Thymus (tissue), 14 donors: ENCODE measurements at places on chromosomes 13 and 19. TPM values are rescaled to one million over a fixed set of nuclear protein-coding genes. Genes with fewer than 3 reads are reported as not detected.

DNA sequence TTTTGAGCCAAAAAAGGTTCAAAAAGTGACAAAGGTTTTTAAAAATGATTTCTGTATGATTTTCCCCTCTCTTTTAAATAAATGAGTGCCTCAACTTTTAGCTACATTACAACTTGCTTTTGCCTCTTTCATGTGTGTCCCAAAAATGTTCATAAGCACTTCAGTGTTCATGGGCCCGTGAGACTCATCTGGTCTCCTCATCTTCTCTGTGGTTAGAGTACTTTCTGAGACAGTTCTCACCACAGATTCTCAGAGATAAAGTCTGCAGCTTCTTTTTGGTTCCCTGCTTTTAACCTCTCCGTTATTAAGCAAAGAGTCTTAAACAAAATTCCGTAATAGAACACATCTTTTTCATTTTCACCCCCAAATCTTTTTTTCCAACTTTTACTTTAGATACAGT lies 156.9 kb downstream of the DLEU7 start:
- peak; percentile 77 for DNase-seq
- peaks cover 37% of the 10 kb centered on the region for H3K4me1 ChIP-seq
- H3K27ac ChIP-seq: peak overlapping the region; percentile 77
- H3K4me3 ChIP-seq: peak overlapping the region; percentile 14
- no peaks in the 10 kb centered on the region for H3K36me3 ChIP-seq

DNA sequence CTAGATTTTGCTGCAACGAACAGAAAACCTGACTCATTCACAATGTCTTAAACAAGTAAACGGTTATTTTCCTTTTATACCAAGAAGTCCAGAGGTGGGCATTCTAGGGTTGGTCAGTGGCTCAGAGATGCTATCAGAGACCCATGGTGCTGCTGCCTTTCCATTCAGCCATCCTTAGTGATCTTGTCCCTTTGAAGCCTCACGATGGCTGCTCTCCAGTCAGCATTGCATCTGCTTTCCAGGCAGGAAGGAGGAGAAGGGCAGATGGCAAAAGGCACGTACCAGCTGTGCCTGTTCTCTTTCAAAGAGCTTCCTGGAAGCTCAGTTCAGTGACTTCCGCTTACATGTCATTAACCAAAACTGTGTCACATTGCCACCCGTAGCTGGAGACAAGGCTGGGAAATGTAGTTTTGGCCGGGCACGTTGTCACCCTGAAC lies 30.1 kb downstream of the WDFY2 start:
- H3K4me1 ChIP-seq: peaks cover 5% of the 10 kb centered on the region
- peak; percentile 68 for DNase-seq
- peak overlapping the region; percentile 33 for H3K27ac ChIP-seq
- H3K36me3 ChIP-seq: no peaks in the 10 kb centered on the region

DNA sequence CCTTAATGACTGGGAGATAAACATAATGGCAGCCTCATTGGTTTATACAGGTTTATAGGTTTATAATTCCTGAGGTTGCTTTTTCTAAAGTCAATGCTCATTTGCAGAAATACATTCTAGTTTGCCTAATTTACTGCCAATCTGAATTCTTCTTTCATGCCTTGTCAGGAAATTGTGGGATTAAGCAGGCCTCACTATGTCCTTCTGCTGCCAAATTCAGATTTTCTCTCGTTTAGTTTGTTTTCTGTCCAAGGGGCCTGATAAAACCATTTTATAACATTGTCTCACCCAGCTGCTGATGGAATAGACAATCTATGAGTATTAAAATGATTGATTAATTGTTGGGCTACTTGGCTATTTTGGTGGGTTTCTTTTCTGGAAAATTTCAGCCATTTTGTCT lies 42.4 kb upstream of the OBI1 start:
- no peaks in the 10 kb centered on the region for H3K27me3 ChIP-seq
- H3K4me3 ChIP-seq: no peak overlapping the region
- no peak overlapping the region for H3K27ac ChIP-seq
- H3K36me3 ChIP-seq: no peaks in the 10 kb centered on the region

DNA sequence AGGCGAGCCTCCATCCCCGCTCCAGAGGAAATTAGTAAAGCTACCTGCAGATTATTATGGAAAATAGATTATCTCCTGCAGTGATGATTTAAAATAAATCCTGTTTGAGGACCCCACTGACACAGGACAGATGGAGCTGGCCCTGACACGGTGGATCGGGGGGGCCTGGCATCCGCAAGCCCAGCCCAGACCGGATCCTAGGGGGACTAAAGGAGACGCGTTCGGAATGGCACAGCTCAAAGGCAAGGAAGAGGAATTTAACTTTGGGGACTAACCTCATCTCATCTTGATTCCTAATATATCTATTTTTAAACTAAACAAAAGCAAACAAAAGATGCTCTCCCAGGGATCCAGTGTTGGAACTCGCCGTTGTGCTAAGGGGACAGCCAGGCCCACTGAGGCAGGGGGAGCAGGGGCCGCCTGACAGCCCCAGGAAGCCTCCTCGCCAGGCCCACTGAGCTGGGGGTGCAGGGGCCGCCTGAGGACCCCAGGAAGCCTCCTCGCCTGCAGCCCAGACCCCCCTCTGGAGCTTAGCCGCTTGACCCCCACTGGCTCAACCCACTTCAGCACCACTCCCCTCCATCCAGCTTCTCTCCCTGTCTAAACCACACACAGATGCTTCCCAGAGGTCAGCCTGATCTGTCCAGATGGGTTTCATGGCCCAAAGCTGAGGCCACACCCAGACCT lies 78.6 kb downstream of the SPACA7 start:
- H3K27me3 ChIP-seq: peaks cover 11% of the 10 kb centered on the region
- H3K27ac ChIP-seq: no peak overlapping the region
- H3K4me3 ChIP-seq: no peak overlapping the region
- DNase-seq: no peak
- H3K4me1 ChIP-seq: no peaks in the 10 kb centered on the region
- no peaks in the 10 kb centered on the region for H3K36me3 ChIP-seq

GRCh38 chr13:42623916-42624315 lies 50.0 kb downstream of the TNFSF11 start:
- no peaks in the 10 kb centered on the region for H3K4me1 ChIP-seq
- H3K36me3 ChIP-seq: no peaks in the 10 kb centered on the region
- H3K4me3 ChIP-seq: no peak overlapping the region
- peaks cover 2% of the 10 kb centered on the region for H3K27me3 ChIP-seq
- DNase-seq: no peak
- no peak overlapping the region for H3K27ac ChIP-seq

COMP gene
- 0.09 TPM for total RNA-seq

IRGQ gene
- 4.4 TPM for total RNA-seq

CYP2A6 gene
- 0.09 TPM for total RNA-seq

GRCh38 chr13:42152495-42152894 lies 104.0 kb downstream of the DGKH start:
- no peak overlapping the region for H3K27ac ChIP-seq
- no peaks in the 10 kb centered on the region for H3K27me3 ChIP-seq
- no peak overlapping the region for H3K4me3 ChIP-seq
- H3K4me1 ChIP-seq: peaks cover 7% of the 10 kb centered on the region
- H3K36me3 ChIP-seq: peaks cover 6% of the 10 kb centered on the region

DNA sequence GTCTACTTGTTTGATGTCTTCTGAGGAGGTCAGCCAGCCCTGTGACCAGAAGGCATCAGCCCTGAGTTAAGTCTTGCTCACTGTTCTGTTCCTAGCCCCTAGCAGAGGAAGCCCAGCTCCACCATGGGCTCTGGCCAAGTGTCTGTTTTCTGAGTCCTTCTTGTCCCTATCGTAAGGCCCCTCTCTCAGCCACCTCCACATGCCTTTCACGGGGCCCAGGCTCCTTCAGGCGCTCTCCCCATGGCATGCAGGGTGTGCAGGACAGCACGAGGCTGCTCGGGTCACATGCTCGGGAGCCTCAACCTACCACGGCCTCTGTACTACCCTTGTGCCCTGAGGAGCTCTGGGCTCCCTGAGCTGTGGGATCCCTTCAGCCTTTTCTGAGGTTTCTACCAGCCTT lies 47.8 kb upstream of the LATS2 start:
- no peak for DNase-seq
- no peaks in the 10 kb centered on the region for H3K27me3 ChIP-seq
- no peaks in the 10 kb centered on the region for H3K36me3 ChIP-seq
- no peaks in the 10 kb centered on the region for H3K4me1 ChIP-seq
- no peak overlapping the region for H3K4me3 ChIP-seq
- H3K27ac ChIP-seq: no peak overlapping the region

GRCh38 chr19:40136818-40137217 lies 46.1 kb upstream of the ZNF780A start:
- H3K27me3 ChIP-seq: no peaks in the 10 kb centered on the region
- H3K27ac ChIP-seq: no peak overlapping the region
- H3K4me1 ChIP-seq: no peaks in the 10 kb centered on the region

CGB7 gene
- 0.33 TPM for total RNA-seq

DNA sequence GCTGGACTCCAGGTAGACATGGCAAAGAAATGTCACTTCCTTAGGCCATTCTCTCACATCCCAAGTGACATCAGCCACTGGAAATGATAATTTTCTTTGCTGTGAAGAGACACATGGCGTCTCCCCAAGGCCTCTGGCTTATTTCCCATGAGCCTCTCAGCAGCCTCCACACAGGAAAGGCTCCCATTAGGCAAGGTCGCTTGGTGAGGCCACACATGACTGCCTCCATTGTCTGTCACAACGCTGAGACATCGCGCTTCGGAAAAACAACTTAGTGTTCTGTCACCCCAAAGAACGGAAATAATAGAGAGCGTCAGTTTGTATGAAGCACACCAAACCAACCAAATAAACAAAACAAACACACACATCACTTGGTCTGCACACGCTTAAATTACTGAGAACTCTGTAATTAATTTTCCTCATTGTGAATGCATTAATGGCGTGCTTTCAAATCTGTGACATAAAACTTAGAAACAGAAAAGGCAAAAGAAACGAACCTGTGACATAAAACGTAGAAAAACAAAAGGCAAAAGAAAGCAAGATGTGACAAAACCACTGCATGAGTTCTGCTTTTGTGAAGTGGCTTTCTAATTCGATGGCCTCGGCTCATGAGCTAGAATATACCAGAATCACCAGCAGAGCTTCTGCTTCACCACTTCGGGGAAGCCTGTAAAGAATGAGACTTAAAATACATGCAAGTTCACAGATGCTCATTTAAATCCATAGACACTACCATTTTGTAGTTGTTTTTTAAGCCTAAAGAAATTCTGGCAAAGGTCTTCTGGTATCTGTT lies 404.2 kb upstream of the SGCG start:
- DNase-seq: no peak
- no peaks in the 10 kb centered on the region for H3K4me1 ChIP-seq
- no peaks in the 10 kb centered on the region for H3K27me3 ChIP-seq
- H3K36me3 ChIP-seq: no peaks in the 10 kb centered on the region
- H3K27ac ChIP-seq: no peak overlapping the region

GRCh38 chr19:51185868-51186215 lies 39.0 kb upstream of the CD33 start:
- DNase-seq: no peak
- no peaks in the 10 kb centered on the region for H3K36me3 ChIP-seq
- H3K27me3 ChIP-seq: peaks cover 16% of the 10 kb centered on the region
- no peak overlapping the region for H3K27ac ChIP-seq

FUT1 gene
- total RNA-seq: 0.52 TPM

GRCh38 chr13:113951246-113951999 lies 22.5 kb downstream of the C13orf46 start:
- peaks cover 6% of the 10 kb centered on the region for H3K4me1 ChIP-seq
- DNase-seq: peak; percentile 21
- H3K4me3 ChIP-seq: no peak overlapping the region
- no peak overlapping the region for H3K27ac ChIP-seq

DNA sequence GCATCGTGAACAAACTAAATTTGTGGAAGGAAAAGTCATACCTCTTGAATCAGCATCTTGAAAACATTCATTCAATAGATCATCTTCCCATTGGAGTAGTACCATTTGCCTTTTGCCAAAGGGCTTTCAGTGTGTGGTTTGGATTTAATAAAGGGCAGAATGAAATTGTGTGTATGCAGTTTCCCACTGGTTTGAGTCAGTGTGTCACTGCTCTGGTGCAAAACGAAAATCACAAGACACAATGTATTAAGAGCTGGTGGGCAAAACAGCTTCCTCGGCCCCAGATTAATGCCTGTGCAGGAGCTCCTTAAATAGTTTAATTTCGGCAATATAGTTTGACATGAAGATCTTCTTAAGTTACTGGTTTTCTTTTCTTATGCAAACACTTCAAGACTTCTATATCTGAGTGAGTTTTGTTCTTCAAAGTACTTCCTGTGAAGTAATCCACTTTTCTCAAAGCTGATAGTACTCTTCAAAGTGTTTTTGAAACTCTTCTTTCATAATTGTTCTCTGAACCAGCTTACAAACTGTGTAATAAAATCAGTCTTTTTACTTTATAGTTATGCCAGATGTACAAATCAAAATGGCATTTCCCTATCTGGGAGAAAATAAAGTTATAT lies 32.1 kb downstream of the RASL11A start:
- H3K27ac ChIP-seq: no peak overlapping the region
- H3K36me3 ChIP-seq: no peaks in the 10 kb centered on the region
- no peak overlapping the region for H3K4me3 ChIP-seq
- DNase-seq: peak; percentile 11
- H3K4me1 ChIP-seq: no peaks in the 10 kb centered on the region

- no peaks in the 10 kb centered on the region for H3K36me3 ChIP-seq
- H3K4me1 ChIP-seq: no peaks in the 10 kb centered on the region
- H3K27ac ChIP-seq: no peak overlapping the region
- DNase-seq: no peak
- H3K4me3 ChIP-seq: no peak overlapping the region
These were observed 76.6 kb upstream of the POMP start for GRCh38 chr13:28582225-28582891.

GRCh38 chr13:33531484-33531883 lies 245.9 kb upstream of the STARD13 start:
- H3K36me3 ChIP-seq: no peaks in the 10 kb centered on the region
- H3K27me3 ChIP-seq: no peaks in the 10 kb centered on the region
- H3K4me1 ChIP-seq: no peaks in the 10 kb centered on the region
- no peak overlapping the region for H3K27ac ChIP-seq
- H3K4me3 ChIP-seq: no peak overlapping the region

GRCh38 chr13:90868321-90868920 lies 479.1 kb upstream of the MIR17HG start:
- H3K4me3 ChIP-seq: no peak overlapping the region
- no peak for DNase-seq
- no peaks in the 10 kb centered on the region for H3K36me3 ChIP-seq
- no peaks in the 10 kb centered on the region for H3K4me1 ChIP-seq
- H3K27me3 ChIP-seq: no peaks in the 10 kb centered on the region

DNA sequence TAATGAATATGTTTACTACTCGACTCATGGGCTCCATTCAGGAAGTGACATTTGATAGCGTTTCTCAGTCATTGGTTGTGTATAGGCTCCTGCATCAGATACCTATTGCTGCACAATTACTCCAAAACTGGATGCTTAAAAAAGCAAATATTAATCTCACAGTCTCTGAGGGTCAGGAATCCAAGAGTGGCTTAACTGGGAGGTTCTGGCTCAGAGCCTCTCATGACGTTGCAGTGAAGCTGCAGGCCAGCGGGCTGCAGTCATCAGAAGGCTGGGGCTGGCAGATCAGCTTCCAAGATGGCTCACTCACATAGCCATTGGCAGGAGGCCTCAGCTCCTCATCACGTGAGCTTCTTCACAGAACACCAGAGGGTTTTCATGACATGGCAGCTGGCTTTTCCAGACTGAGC lies 525.1 kb upstream of the NBEA start:
- no peak overlapping the region for H3K4me3 ChIP-seq
- no peak overlapping the region for H3K27ac ChIP-seq
- H3K27me3 ChIP-seq: no peaks in the 10 kb centered on the region
- no peaks in the 10 kb centered on the region for H3K36me3 ChIP-seq

CATSPERD gene
- 0.05 TPM for total RNA-seq

PTH2 gene
- total RNA-seq: not detected

- H3K27ac ChIP-seq: no peak overlapping the region
- no peak overlapping the region for H3K4me3 ChIP-seq
- H3K4me1 ChIP-seq: no peaks in the 10 kb centered on the region
- no peaks in the 10 kb centered on the region for H3K27me3 ChIP-seq
These were observed 315.9 kb downstream of the ATP8A2 start for GRCh38 chr13:25687471-25688225.
